ENCODE measurements at places on chromosomes 11 and 22. TPM values are rescaled to one million over a fixed set of nuclear protein-coding genes. Genes with fewer than 3 reads are reported as not detected.

Gene TPBGL
- not detected for total RNA-seq

Gene APOBEC3B
- total RNA-seq = 0.77 TPM

- H3K4me1 ChIP-seq = peaks cover 7% of the 10 kb centered on the region
- H3K36me3 ChIP-seq = no peaks in the 10 kb centered on the region
- peak; percentile 90 for DNase-seq
- no peak overlapping the region for H3K4me3 ChIP-seq
- H3K27ac ChIP-seq = peak overlapping the region; percentile 11
Measured at GRCh38 chr11:82980292-82980691, 78.8 kb downstream of the DDIAS start.

Gene GRAP2
- not detected for total RNA-seq

DNA sequence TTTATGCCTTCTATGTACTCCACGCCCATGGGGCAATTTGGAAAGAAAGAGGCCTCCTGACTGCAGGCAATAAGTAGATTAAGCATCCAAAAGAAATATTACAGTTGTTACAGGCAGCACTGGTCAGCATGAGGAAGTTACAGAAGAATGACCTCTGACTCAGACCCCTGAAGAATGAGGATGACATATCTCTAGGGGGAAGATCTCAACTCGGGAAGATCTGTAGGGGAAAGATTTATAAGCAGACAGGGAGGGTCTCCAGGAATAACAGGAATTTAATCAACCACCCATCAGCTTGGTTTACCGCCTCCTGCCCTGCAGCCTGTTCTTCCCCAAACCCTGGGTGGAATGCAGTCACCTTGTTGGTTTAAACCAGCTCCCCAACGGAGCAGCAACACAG is 58.0 kb downstream of the RCN1 start:
- no peaks in the 10 kb centered on the region for H3K36me3 ChIP-seq
- no peak for DNase-seq
- H3K27me3 ChIP-seq = peaks cover under 1% of the 10 kb centered on the region
- H3K4me3 ChIP-seq = no peak overlapping the region
- H3K27ac ChIP-seq = no peak overlapping the region
- H3K4me1 ChIP-seq = no peaks in the 10 kb centered on the region

Gene OTOG
- total RNA-seq = not detected

DNA sequence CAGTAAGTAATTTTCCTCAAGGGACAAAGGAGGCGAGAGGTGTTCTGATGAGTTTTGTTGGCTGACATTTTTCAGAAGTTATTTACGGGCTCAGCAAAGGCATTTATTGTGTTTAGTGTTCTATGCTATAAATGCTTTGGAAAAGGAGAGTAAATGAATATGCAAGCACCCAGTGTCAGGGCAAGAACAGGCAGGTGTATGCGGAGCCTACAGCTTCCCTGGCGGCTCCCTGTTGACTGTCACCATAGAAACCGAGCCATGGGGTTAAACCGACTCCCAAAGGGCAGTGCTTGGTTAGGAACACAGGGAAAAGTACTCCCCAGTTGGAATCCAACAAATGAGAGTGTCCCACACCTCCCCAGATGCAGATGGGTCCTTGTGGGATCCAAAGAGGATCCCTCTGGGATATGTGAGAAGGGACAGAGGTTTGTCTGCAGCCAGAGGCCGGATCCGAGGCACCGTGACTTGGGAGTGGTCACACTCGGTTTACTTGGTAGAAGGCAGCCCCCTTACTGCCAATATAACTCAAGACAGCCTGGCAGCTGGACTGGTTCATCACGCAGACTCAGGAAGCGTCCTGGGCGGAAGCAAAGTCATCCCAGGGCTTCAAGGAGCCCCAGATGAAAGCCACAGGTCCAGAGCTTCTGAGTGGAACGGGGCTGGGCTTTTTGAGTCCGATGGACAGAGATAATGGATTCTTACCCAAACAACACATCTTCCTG is 329.7 kb downstream of the CTTN start:
- H3K27me3 ChIP-seq = no peaks in the 10 kb centered on the region
- DNase-seq = no peak
- H3K4me1 ChIP-seq = no peaks in the 10 kb centered on the region

DNA sequence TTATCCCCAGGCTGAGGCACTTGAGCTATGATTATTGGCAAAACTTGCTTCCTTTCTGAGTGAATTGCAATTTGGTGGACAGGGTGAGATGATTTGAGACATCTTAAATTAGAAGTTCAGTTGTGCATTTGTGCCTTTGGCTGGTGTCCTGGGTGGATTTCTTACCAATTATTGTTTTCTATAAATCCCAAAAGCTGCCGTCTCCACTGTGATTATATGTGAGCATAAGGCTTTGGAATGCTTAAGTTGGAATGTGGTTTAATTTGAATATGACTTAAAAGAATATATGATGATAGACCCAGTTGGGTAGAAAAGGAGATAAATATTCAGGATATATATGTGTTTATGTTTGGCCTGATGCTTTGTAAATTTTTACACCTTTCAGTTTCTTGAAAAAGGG is 70.0 kb downstream of the EXT2 start:
- no peak for DNase-seq
- no peak overlapping the region for H3K4me3 ChIP-seq
- no peaks in the 10 kb centered on the region for H3K36me3 ChIP-seq
- H3K27me3 ChIP-seq = no peaks in the 10 kb centered on the region
- no peak overlapping the region for H3K27ac ChIP-seq
- no peaks in the 10 kb centered on the region for H3K4me1 ChIP-seq

Gene TMEM86A
- 0.83 TPM for total RNA-seq

Gene ALDH3B1
- total RNA-seq = 24.9 TPM

Gene KCNK4
- total RNA-seq = not detected

- no peak overlapping the region for H3K27ac ChIP-seq
- H3K4me3 ChIP-seq = no peak overlapping the region
- H3K36me3 ChIP-seq = no peaks in the 10 kb centered on the region
- DNase-seq = peak; percentile 89
- H3K27me3 ChIP-seq = no peaks in the 10 kb centered on the region
- peaks cover 6% of the 10 kb centered on the region for H3K4me1 ChIP-seq
Measured at GRCh38 chr11:27468209-27468994, 4.2 kb downstream of the LGR4 start.

DNA sequence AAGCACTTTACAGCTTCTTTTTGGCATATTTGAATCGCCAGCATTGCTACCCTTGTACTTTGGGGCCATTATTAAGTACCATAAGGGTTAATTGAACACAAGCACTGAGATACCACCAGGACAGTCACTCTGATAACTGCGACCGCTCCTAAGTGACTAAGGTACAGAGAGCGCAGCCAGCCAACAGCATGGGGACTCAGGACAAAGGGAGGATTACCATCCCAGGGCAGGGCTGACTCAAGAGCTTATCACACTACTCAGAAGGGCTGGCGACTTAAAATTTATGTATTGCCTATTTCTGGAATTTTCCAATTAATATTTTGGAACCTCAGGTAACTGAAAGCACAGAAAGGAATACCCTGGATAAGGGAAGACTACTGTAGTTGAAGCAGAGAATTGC is 479 bp downstream of the ZNF280A start:
- H3K27ac ChIP-seq = no peak overlapping the region
- no peaks in the 10 kb centered on the region for H3K4me1 ChIP-seq
- H3K27me3 ChIP-seq = no peaks in the 10 kb centered on the region
- no peak for DNase-seq

GRCh38 chr11:82733444-82734119 is at the start of gene FAM181B:
Gene FAM181B (minus strand): TSS chr11:82733864. CDS start chr11:82733729, 135 bp downstream.
- H3K27ac ChIP-seq = no peak within 1 kb of the TSS
- no peaks in the 10 kb centered on the region for H3K4me1 ChIP-seq
- no peak within 1 kb of the TSS for H3K4me3 ChIP-seq
- H3K36me3 ChIP-seq = no peaks in the 10 kb centered on the region
- H3K27me3 ChIP-seq = peaks cover 43% of the 10 kb centered on the region

DNA sequence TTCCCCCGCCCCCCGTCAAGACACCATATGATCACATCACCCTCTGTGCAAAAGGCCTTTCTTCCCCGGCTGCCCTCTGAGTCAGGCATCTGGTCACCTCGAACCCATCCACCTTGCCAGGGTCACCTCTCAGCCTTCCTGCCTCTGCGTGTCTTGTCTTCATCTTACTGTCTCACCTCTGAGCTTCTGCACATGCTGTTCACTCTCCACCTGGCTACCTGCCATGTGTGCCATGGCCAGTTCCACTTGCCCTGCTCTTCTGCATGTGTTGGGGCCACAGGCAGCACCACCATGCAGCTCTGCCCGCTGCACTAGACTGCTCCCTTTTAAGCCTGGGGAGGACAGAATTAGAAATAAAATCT is 9.8 kb downstream of the ZNF74 start:
- H3K4me1 ChIP-seq = no peaks in the 10 kb centered on the region
- no peak overlapping the region for H3K27ac ChIP-seq
- DNase-seq = no peak

DNA sequence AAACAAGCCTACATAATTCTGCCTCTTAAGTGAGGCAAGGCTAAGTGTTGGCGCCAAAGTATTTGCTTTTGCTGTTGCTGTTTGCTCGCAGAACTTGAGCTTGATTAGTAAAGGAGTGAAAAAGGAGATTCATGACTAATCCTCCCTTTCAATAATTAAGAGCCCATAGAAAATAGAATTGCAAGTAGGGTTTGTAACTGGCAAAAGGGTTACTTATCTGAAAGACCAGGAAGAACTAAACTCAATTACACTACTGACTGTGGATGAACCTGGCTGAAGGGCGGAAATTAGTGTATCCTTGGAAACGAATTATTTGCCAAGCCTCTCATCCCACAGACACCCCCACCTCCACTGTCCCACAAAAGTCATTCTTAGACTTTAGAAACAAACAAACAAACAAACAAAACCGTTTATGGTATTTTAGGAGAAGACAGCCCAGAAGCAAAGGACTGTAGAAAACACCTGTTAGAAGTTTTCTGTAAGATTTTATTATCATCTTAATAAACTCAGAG is 411 bp upstream of the EXPH5 start:
- H3K27ac ChIP-seq = no peak overlapping the region
- no peak for DNase-seq
- peaks cover 3% of the 10 kb centered on the region for H3K4me1 ChIP-seq
- no peaks in the 10 kb centered on the region for H3K27me3 ChIP-seq
- peak overlapping the region; percentile 75 for H3K4me3 ChIP-seq
- no peaks in the 10 kb centered on the region for H3K36me3 ChIP-seq

Gene TMEM123
- 124 TPM for total RNA-seq

Gene HOATZ
- not detected for total RNA-seq

Gene GTSE1
- 0.26 TPM for total RNA-seq

Gene SYCE3
- total RNA-seq = not detected

DNA sequence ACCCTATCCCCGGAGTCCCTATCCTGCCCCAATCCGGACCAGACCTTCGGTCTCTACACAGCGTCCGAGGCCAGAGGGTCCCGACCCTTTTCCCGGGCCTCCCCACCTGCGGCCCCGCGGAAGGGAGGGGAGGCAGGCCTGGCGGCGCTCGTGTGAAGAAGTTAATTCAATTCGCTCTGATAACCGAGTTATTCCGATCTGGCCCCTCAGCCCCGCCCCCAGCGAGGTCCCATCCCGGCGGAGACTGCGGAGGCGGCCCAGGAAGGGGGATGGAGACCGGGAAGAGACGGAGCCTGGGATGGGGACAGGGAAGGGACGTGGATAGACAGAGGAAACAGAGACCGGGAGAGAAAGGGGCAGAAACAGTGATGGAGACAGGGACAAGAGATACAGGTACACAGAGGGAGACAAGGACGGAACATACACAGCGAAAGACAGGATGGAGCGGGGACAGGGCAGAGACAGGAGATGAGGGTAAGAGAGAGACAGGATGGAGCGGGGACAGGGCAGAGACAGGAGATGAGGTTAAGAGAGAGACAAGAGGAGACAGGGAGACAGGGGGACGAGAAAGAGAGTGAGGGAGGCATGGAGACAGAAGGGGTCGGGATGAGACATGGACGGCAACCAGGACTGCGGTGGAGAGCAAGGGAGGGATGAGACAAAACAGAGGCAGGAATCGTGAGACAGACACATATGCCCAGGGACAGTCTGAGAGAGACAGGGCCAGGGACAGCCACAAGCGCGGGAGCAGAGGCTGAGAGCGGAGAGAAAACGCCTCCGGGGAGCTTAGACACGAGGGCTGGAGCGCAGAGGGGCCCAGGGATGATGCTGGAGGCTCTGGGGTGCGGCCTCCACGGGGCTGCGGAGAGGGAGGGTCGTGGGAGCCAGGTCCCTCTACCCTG is 636 bp upstream of the PHOX2A start:
- H3K27me3 ChIP-seq = peaks cover 69% of the 10 kb centered on the region
- H3K36me3 ChIP-seq = no peaks in the 10 kb centered on the region
- DNase-seq = no peak
- H3K4me1 ChIP-seq = no peaks in the 10 kb centered on the region

DNA sequence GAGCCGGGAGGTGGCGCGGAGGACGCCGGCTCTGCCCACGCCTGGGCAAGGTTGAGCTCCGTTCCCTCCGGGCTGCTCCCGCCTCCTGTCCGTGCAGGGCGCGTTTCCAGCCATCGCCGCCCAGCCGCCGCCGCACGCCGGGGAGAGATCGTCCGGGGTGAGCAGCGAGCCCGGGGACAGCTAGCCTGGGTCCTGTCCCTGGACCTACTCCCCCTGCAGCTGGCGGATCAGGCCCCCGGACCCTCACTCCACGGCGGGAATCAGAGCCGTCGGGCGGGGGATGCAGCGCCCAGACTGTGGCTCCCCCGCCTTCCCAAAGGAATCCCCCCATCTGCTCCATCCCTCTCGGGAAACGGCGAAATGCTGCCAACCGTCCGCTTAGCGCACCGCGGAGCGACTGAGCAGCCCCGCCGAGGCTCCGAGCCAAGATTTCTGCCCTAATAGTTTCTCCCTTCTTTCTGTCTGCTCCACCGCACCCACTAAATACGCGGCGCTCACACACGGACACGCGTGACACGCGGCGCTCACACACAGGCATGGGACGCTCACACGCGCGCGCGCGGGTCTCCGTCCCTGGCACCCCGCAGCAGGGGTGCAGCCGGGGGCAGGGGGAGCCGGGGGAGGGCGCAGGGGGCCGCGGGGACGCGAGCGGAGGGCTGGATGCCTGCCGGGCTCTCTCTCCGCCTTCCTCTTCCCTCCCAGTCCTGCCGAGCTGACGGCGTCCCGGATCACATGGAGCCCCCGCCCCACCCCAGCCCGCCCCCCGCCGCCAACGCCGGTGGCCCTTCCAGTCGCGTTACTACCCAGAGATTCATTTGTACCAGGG is at the start of gene KCNJ5:
KCNJ5 (plus strand) TSS at position 814 of the 826 bp plus-strand sequence. CDS start 19,918 bp downstream, outside the sequence.
- H3K27ac ChIP-seq = no peak within 1 kb of the TSS
- H3K4me1 ChIP-seq = no peaks in the 10 kb centered on the region
- no peaks in the 10 kb centered on the region for H3K36me3 ChIP-seq
- no peak for DNase-seq

Gene CBLIF
- not detected for total RNA-seq

DNA sequence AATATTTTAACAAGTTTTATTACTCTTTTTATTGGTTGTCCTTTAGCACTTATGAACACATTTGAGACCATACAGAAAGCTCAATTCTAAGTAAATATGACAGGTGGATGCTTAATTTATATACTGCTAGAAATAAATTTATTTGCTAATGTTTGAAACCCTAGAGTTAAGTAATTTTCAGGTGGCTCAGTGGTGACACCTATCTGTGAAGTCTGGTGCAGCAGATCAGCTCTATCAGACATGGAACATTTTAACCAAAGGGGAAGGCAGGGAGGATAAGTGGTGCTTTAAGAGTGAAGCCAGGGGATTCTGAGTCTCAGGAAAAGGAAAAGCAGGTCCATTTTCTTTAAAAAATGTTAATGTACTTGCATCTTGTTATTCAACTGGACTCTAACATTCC is 175.8 kb downstream of the DSCAML1 start:
- H3K36me3 ChIP-seq = no peaks in the 10 kb centered on the region
- H3K4me3 ChIP-seq = no peak overlapping the region
- no peaks in the 10 kb centered on the region for H3K27me3 ChIP-seq
- H3K27ac ChIP-seq = no peak overlapping the region

- no peak overlapping the region for H3K4me3 ChIP-seq
- DNase-seq = no peak
- no peaks in the 10 kb centered on the region for H3K27me3 ChIP-seq
- no peaks in the 10 kb centered on the region for H3K36me3 ChIP-seq
Measured at GRCh38 chr11:74485868-74486267, 7.7 kb downstream of the LIPT2 start.

Data from fibroblast of lung (primary cell).